PC-9 (cell line): ENCODE measurements at places on chromosomes 3 and 15. TPM values are rescaled to one million over a fixed set of nuclear protein-coding genes. Genes with fewer than 3 reads are reported as not detected.

The SAMD7 gene
- not detected in 2 replicates for total RNA-seq

The GOLIM4 gene
- 10.9 and 17.5 TPM in 2 replicates for total RNA-seq

The GOLGA6D gene
- total RNA-seq, result not detected in 2 replicates

DNA sequence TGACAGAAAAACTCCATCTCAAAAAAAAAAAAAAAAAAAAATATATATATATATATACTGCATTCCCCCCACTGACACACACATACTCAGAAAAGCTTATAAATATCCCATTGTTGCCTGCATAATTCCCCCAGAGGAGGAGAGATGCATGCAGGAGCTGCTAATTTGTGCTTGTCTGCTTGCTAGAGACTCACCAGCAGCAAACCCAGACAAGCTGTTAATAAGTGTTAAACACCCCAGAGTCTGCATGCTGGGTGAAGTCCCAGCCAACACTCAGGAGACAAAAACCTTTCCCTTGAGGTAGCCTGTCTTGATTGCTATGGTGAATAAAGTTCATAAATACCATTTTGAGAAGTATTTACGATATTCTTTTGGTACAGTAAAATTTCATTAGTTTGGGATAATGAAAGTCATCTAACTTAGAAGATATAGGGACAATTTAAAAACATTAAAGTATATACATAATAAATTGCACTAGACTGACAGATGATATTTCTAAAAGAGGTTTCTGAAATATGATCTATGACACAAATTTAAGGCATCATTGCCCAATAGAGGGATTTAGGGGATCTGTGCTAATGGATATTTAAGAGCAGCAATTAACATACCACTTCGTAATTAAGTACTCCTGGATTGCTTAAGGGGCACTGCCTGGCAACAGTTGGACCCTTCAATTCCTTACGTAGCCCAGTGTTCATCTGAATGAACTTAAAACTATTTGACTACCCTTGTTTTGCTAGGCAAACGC, 400.0 kb upstream of the C2CD4B start:
- no peak for DNase-seq

- no peak for DNase-seq
Measured at GRCh38 chr3:178367817-178368617, 168.2 kb upstream of the KCNMB2 start.

GRCh38 chr3:24538891-24539290, 44.2 kb upstream of the THRB start:
- DNase-seq, result no peak

The FBXO40 gene
- not detected in 2 replicates for total RNA-seq
